Endothelial cell of umbilical vein (primary cell): ENCODE measurements at places on chromosomes 1 and 21.

DNA sequence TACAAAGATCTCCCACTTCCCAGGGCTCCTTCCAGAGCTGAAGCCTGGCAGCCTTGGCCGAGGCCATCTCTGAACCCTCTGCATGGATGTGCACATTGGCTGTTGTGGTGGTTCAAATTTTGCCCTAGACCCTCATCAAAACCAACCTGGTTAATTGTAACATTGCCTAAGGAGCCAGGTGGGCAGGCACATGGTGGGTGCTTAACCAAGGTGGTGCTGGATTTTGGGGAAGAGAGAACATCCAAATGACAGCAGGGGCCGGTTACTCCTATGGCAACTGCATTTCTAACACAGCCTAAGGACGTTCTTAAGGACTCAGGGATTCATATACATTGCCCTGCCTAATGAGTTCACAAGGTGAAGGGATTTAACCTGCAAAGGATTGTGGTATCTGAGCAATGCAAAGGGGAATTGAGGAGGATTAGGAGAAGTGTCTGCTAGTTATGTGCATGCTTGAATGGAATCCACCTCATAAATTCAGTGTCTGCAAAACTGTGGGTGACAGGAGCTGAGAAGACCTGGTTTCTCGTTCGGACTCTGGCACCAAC lies 10.3 kb downstream of the RUNX1 start:
- no peak for DNase-seq

DNA sequence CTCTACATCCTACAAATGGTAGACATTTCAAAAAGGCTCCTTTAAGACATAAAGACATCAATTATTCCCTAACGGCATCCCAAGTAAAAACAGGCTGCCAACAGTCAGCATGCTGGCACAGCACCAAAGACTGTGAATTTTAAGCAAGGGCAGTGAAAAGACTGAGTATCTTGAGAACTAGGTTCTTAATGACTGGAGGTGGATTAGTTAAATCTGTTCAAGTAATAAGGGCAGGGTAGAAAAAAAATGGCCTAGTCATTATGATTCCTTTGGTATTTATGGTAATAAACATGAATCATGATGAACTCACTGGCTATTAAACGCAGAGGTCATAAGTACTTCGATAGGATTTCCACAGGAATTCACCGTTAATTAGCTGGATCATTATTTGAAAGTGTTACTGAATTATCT lies 75.2 kb downstream of the KIFAP3 start:
- peak; percentile 64 for DNase-seq

GRCh38 chr1:58627221-58627620 lies 50.2 kb upstream of the TACSTD2 start:
- DNase-seq: no peak

DNA sequence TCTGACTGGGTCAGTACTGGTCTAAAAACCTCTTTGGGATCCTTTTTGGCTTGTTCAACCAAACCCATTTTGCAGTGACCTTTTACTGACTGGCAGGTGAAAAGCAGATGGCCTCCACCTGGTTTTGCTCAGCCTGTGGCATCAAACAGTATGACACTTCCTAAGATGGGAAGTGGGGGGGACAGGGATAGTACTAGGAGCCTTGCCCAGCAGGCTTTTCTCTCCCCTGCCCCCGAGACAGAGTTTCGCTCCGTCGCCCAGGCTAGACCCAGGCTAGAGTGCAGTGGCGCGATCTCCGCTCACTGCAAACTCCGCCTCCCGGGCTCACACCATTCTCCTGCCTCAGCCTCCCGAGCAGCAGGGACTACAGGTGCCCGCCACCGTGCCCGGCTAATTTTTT lies 18.3 kb downstream of the INTS3 start:
- DNase-seq: no peak

DNA sequence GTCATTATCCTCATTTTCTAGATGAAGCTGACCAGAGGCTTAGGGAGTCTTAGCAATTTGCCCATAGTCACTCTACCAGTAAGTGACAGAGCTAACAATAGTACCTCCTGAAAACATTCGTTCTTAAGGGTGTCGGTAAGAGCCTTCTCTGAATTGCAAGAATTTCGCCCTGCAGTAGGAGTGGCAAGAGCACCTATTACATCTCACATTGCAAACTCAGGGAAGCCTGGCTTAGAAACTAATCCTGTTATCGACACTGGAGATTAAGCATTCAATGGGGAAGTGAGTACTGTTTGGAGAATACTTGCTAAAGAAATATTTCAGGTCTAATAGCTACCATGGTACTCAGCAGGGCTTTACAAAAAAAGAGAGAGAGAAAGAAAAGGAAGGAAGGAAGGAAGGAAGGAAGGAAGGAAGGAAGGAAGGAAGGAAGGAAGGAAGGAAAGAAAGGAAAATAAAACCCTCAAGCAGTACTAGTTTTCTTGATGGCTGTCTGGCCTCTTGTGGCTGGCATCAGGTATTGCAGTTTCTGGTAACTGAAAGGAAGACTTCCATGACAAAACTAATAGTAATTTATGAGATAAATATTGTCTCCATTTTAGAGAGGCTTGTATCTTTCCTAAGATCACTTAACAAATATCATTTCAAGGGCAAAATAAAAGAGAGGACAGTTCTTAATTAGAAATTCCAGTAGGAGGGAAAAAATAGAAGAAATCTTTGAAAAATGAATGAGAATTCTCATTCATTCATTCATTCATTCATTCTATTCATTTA lies 10.4 kb downstream of the C1orf226 start:
- peak; percentile 43 for DNase-seq

DNA sequence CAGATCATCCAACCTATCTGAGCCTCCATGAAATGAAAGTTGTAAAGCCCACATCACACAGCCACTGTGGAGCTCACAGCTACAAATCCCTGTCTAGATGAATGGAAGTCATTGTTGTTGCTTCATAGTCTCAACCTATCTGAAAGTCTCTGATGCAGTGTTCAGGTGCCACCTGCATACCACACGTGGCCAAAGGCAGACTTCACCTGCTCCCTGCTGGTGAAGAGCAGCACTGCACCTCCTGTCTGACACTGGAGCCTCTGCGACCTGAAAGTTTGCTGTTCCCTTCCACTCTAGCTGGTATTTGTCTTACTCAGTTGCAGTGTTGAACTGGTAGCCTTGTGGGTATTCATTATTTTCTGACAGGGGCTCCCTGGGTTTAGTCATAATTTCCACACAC lies 18.4 kb downstream of the LORICRIN start:
- no peak for DNase-seq
